ENCODE measurements at places on chromosomes 13 and 19. TPM values are rescaled to one million over a fixed set of nuclear protein-coding genes. Genes with fewer than 3 reads are reported as not detected.

ZNF99 gene
- total RNA-seq, result not detected

CYP4F11 gene
- 0.80 TPM for total RNA-seq

S1PR4 gene
- not detected for total RNA-seq

CEACAM7 gene
- total RNA-seq, result not detected

GPR12 gene
- total RNA-seq, result not detected

GDF15 gene
- total RNA-seq, result 217 TPM

ZFP14 gene
- 7.1 TPM for total RNA-seq

EXOC3L2 gene
- total RNA-seq, result not detected

GZMM gene
- 0.17 TPM for total RNA-seq

ADGRE1 gene
- not detected for total RNA-seq

NAPSA gene
- 0.24 TPM for total RNA-seq

KRTDAP gene
- not detected for total RNA-seq

SIGLECL1 gene
- total RNA-seq, result not detected

NUP58 gene
- total RNA-seq, result 56.1 TPM

HCN2 gene
- 6.7 TPM for total RNA-seq

PCDH9 gene
- total RNA-seq, result not detected

KLK14 gene
- not detected for total RNA-seq

PBX4 gene
- total RNA-seq, result 7.7 TPM

TINCR gene
- total RNA-seq, result not detected

SLITRK1 gene
- total RNA-seq, result not detected

FGF22 gene
- total RNA-seq, result not detected

ZGLP1 gene
- 0.55 TPM for total RNA-seq

MCF2L gene
- total RNA-seq, result 4.7 TPM

CABP5 gene
- total RNA-seq, result not detected

Measured in G401 (cell line).